ENCODE measurements at places on chromosomes 2 and 18. TPM values are rescaled to one million over a fixed set of nuclear protein-coding genes. Genes with fewer than 3 reads are reported as not detected.

DNA sequence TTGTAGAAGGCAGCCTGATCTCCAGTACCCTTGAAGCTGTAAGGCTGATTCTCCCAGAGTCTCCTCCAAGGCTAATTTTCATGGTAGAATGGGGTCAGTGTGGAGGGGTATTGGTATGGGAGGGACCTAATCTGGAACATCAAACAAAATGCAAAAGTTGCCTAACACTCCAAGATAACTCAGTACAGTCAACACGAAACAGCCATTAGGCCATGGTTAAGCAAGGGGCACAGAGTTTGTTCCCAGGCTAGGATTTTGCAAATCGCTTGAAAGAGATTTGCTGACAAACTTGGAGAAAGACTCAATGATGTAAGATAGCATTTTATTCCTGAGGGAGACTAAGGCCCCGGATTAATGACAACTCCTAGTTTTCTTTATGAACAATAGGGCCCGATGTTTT lies 5.4 kb downstream of the PID1 start:
- DNase-seq: no peak

- no peak for DNase-seq
Measured at GRCh38 chr2:183666031-183666430, 541.8 kb downstream of the NUP35 start.

DNA sequence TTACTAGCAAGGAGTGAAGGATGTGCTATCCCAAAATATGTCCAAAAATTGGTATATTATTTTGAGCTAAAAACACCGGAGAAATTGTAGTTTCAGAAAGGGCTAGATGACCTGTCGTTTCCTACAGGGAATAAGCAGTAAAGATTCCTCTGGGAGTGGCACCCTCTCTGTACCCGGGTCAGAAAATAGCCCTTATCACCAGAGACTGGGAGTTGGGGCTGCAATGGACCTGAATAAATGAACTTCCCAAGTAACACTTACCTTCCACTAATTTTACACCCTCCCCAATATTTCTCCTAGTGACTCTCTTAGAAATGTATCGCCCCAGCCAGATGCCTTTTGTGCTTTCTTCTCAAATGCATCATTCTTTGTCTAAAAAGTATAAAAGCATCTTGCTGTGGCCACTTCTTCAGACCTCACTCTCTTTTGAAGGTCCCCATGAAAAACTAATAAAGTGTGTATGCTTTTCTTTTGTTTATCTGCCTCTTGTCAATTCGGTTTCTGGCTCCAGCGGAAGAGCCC lies 734 bp upstream of the RMC1 start:
- no peak for DNase-seq

- DNase-seq: peak; percentile 2
Measured at GRCh38 chr18:63788447-63789096, 13.4 kb downstream of the SERPINB7 start.

DNA sequence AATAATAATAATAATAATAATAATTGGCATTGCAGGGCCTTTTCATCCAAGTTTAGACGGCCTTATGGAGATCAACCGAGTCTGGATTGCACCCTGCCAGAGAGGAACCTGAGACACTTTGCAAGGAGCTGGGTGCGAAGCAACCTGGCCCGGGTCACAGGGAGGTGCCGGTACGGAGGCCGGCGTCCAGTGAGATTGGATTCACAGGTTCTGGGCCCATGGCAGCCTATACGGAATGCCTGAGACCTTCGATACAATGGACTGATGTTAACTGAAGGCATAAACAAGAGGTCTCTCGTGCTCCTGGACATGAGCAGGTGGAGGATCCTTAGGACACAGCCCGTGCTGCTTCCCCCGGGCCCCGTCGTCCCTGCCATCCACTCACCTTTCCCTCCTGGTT lies 416.5 kb upstream of the SALL3 start:
- DNase-seq: no peak

DNA sequence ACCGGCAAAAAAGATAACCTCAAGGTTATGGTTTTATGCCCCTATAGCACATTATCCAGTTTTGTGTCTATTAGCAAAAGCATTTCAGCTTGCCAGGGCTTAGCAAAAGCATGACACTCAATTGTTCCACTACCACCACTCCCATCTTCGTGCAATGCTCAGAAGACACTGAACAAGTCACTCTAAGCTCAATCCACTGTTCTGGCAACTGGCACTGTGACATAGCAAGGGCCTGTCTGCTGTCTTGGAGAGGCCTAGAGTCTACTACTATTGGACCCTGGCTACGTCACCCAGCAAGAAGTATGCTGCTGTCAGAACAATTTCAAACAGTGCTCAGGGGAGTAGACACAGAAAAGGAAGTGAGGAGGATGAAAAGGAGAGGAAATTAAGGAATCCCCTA lies 103.5 kb upstream of the PPP1CB start:
- DNase-seq: no peak

DNA sequence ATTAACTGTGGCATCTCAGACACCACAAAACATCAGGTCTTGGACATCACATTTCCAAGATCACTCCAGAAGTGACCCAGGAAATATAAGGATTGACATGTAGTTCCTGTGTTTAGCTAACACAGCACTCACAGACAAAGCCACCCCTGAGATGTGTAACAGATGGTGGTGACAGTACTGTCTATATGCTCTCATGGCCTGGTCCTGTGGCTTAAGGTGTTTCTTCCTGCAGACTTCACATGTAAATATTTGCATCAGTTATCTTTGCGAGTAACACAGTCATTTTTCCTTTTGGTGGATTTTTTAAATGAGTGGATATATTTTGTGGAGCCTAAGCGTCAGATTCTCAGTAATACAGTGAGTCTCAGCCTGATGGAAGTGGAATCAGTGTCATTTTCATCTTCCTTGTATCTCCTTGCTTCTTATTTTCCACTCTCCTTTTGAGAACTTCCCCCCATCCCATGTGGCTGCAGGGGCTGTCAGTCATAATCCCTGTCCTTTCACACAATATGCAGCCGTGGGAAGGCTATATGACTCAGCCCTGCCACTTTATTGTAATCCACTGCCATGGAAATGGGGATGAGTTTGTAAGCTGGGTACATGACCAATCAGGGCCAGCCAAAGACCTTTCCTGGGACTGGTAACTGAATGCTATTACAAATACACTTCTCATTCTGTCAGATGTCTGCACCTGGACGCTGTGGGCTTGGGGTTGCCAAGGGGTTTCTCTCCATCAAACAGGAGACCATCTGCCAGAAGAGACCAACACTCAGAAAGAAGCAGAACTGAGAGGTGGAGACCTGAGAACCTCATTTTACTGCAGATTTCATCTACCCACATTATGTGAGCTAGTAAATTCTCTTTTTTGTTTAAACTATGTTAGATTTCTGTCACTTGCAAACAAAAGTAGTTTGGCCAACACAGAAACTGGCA lies 74.3 kb downstream of the ICOS start:
- DNase-seq: no peak

- no peak for DNase-seq
Measured at GRCh38 chr18:68417826-68418225, 297.1 kb downstream of the TMX3 start.

CYP27C1 gene
- polyA plus RNA-seq: 4.6 TPM

MC2R gene
- not detected for polyA plus RNA-seq

ABCG5 gene
- polyA plus RNA-seq: not detected

DYNAP gene
- not detected for polyA plus RNA-seq

LRRC30 gene
- polyA plus RNA-seq: not detected

VSNL1 gene
- not detected for polyA plus RNA-seq

PPP3R1 gene
- polyA plus RNA-seq: 53.7 TPM
